ENCODE measurements at places on chromosomes 1 and 21.
A peak's percentile ranks its signal among the peaks of the same experiment; 100 is the strongest.

DNA sequence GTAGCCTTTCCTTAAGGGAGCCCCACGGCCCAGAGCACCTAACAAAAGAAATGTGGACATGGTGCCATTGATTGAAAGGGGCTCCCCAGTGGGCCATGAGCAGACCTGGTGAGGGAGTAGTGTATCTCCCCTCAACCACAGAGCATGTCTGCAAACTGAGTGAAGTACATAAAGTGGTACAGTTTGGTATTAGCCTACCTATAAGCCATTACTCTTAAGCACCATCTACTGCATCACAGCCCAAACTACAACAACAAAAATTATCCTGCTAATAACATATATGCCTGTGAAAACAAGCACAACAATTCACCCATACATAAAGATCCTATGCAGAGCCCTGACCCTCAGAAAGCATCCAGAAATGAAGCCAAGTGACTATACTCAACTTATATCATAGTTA, 407.8 kb downstream of the PTPRC start:
- DNase-seq = peak; percentile 44

- DNase-seq = no peak
Measured at GRCh38 chr1:36097693-36098585, 9.2 kb downstream of the ADPRS start.

DNA sequence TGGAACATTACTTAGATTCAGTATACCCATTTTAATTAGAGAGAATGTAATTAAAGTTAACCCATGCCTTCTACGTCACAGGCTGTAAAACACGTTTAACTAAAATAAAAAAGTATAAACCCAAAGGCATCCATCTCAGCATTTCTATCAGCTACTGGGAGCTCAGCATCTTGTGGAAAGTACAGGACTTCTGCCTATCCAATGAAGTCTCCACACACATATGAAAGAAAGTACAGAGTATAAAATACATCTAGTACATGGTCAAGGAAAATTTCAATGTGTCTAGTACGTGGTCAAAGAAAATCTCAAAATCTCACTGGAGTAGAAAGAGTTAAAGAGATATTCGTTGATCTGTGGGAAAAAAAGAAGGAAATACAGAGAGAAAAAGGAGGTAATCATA, 141.4 kb upstream of the ZNHIT6 start:
- DNase-seq = no peak

GRCh38 chr1:76005765-76006164, 68.8 kb upstream of the ST6GALNAC3 start:
- DNase-seq = no peak

GRCh38 chr1:24186993-24187790, at the start of gene IFNLR1:
Gene IFNLR1 (minus strand): TSS chr1:24187289. CDS start chr1:24187248, 41 bp downstream.
- DNase-seq = no peak

DNA sequence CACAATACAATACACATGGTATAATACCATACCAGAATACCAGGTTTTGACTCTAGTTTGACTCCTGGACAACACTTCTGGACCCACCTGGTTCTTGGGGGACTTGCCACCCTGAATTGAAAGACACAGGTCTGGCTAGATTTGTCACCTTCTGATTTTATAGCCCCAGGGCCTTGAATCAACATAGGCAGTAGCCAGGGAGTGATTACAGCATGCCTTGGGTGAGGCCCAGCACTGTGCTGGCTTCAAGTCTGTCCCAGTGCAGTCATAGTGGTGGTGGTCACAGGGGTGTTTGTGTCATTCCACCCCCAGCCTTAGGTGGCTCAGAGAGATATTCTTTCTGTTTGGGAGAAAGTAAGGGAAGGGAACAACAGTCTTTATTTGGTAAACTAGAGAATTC, 23.3 kb upstream of the SNX7 start:
- DNase-seq = no peak

DNA sequence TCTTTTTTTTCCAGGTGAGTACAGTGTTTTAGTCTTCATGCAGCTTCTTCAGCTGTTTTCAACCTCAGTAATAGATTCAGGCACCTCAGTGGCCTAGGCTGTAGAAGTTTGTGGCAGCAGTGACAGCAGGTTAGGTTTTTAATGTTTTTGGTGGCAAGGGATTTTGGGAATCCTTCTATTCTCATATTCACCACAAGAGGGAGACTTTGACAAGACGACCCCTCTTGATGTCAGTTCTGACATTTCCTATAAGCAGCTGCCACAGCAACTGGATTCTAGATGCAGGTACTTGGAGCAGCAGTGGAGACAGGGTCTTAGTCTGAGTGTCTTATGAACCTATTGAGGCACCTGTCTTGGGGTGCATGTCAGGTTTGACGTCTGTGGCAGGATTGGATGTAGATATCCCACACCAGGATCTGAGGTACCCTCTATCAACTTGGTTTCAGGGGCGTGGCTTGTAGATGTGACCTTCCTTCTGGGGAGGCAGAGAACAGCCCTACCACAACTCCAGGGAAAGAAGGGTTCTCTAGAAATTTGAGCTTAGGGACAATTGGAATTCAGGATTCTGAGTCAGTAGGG, 1104.2 kb upstream of the TMPRSS15 start:
- peak; percentile 53 for DNase-seq

GRCh38 chr21:45507523-45507875, 34.7 kb downstream of the SLC19A1 start:
- DNase-seq = no peak

- no peak for DNase-seq
Measured at GRCh38 chr1:69451196-69451595, 116.5 kb upstream of the LRRC7 start.

DNA sequence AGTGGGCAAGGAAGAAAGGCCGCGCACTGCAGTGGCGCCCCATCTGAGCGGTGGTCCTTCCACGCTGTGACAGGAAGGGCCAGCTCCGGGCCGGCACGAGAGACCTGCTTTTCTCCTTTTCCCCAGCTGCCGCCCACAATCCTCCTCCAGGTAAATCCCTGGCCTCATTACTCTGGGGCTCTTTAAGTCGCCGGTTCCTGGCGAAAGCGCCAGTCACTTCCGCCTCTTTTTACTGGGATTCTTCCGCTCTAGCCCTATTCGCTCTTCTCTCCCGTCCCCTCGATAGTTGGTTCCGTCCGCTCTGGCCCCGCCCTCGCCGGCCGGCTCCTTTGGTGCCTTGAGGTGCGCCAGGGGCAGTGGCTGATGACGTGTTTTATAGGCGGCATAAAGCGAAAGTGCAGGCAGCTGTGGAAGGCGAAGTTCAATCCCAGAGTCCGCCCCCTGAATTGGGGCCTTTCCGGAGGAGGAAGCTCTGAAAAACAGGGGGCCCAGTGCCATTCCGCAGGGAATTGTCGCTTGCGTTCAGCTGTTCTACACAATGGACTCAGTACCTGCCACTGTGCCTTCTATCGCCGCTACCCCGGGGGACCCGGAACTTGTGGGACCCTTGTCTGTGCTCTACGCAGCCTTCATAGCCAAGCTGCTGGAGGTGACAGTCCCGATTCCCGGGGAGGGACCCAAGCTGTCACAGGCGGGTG, 26.2 kb downstream of the MIA3 start:
- peak; percentile 99 for DNase-seq

GRCh38 chr1:92483610-92484471, 2.9 kb downstream of the GFI1 start:
- DNase-seq = peak; percentile 83

DNA sequence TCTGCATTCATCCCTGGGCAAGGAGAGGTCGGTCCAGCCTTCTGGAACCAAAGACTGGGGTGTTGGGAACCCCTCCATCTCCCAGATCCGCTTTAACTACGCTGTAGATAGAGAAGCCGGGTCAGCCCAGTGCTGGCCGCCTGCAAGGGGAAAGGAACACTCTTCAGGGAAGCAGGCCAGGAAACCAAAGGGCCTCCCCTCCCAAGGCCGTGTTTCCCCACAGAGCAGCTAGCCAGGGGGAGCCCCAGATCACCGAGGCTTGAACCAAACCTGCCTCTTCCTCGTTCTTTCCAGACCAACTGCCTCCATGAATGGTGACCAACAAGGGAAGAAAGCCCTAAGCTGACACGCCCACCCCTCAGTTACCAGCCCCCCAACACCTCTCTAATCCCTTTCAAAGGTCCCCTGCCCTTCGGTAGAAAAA, 1.2 kb upstream of the CHD5 start:
- DNase-seq = no peak

DNA sequence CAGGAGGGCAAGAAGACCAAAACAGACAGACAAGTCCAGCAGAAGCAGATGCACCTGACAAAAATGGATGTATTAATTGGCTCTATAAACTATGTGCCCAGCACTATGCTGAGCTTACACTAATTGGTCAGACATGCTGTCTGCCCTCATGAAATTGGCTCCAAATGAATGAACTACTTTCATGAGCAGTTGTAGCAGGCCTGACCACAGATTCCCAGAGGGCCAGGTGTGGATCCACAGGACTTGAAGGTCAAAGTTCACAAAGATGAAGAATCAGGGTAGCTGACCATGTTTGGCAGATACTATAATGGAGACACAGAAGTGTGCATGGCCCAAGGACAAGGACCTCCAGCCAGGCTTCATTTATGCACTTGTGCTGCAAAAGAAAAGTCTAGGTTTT, 14.5 kb downstream of the SLAMF7 start:
- DNase-seq = no peak

DNA sequence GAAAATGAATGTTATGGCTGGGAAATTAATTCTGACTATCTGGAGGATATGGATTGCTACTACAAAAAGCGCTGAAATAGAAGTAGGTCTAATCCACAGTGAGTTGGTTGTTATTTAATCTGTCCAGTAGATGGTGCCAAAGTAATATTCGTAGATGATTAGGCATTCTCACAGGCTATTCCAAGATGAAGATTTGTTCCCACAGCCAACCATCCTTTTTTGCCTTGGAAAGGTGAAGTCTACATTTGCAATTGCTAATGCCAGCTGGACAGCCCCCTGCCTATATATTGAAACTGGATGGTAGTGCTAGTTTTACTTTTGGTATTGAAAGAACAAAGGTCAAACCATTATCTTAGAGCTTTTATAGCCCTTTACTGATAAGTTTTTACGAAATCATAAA, 43.8 kb downstream of the RBM11 start:
- peak; percentile 74 for DNase-seq

GRCh38 chr1:113416496-113416895, 26.2 kb downstream of the MAGI3 start:
- DNase-seq = peak; percentile 25

DNA sequence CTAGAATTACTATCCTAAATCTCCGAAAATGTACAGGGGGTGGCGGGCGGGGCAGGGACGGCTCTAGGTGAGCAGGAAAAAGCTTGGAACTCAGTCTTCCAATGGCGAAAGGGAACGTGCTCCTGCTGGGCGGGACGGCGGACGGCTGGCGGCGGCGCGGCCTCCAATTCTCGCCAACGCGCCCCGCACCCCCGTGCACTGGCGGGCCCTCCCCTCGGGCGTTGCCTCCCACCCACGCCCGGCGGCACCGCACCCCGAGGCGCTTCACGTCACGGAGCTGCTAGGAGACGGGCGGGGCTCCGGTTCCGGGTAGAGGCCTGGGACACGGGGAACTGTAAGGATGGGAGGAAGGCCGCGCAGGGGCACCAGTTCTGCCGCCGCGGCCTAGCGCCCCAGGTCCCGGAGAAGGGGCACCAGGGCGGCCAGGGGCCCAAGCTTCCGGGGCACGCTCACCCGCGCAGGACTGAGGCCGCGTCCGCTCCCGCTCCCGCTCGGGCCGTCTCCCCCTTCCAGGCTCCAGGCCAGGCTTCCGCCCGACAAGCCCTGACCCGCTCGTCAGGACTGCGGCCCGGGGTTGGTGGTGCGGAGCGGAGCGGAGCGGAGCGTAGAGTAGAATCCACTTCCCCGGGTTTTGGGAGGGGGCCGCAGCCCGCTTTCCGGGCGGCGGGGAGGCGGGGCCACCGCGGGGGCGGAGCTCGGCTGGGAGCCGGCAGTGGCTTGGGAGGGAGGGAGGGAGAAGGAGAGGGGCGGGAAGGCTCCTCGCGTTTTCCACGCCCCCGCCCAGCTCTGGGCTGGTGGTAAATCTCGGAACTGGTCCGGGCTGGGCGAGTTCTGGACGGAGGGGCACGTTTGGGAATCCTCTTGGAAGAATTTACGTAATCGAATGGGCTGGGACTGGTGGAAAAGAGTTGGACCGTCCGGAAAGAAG, at the start of gene DDX59:
Gene DDX59 (minus strand): TSS at position 594 of the 928 bp plus-strand sequence. CDS start 3,167 bp downstream, outside the sequence.
- peak; percentile 97 for DNase-seq

DNA sequence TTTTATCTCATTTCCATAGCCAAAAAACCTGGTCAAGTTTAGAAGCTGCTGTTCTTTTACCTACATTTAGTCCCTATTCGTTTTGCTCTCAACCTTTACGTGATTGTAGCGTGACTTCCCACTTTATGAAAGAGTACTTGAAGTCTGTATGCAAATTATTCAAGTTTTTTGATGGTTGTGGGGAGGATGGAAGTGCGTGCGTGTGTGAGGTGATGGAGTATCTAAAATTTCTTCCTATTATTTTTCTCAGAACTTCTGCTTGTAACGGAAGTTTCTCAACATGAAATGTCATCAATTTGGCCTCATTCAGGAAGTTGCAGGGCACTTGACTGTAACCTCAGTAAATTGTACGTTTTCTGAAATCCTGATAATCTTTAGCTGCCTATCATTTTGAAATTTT, 64.0 kb downstream of the SAMSN1 start:
- peak; percentile 91 for DNase-seq

- peak; percentile 38 for DNase-seq
Measured at GRCh38 chr1:117654493-117655219, 48.8 kb downstream of the TENT5C start.

DNA sequence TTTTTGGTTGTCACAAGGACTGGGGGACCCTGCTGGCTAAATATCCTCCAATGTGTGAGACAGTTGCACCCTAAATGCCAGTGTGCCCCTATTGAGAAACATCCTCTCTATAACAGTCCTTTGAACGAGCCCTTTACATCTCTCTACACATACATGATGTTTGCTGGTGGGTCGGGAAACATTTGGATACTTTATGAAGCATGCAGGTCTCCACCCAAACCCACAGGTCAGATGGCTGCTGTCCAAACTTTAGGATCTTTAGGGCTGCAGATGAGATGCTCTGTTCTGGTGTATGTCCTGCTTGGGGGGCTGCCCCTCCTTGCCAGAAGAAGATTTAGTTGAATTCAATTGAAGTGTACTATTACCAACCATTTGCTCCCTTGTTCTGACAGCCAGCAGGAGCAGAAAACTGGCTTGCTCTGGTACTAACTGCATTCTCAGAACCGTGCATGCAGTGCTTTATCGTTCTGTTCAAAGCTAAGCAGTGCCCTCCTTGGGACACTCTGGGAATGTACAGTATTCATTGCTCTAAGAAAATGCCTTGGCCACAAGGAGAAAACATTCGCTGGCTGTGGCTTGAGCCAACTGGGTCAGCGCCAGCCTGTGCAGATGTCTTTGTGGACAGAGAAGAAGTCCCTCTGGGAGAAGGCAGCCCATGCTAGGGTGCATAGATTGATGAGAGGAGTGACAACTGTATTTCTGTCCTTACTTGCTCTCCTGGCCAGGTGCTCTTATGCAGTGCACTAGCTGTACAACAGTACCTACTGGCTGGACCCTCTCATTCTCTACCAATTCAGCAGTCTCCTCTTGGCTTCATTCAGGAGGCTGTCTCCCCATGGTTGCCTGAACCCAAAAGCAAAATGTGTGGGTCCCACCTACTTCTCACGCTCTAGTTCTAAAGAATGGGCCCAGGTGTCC, 61.4 kb upstream of the DIRAS3 start:
- DNase-seq = peak; percentile 58

GRCh38 chr21:44489962-44490361, 34.7 kb downstream of the LRRC3 start:
- DNase-seq = no peak

All from hematopoietic multipotent progenitor cell treated with erythropoietin and hydrocortisone succinate and interleukin-3 and kit ligand, for 4 days (in vitro differentiated cells).